ENCODE measurements at places on chromosomes 6 and 20. TPM values are rescaled to one million over a fixed set of nuclear protein-coding genes. Genes with fewer than 3 reads are reported as not detected.

IL17F gene
- not detected for total RNA-seq

MCM8 gene
- total RNA-seq, result 4.2 TPM

NNAT gene
- 16.5 TPM for total RNA-seq

TSHZ2 gene
- 4.6 TPM for total RNA-seq

TEAD3 gene
- total RNA-seq, result 23.6 TPM

SMLR1 gene
- total RNA-seq, result not detected

DNA sequence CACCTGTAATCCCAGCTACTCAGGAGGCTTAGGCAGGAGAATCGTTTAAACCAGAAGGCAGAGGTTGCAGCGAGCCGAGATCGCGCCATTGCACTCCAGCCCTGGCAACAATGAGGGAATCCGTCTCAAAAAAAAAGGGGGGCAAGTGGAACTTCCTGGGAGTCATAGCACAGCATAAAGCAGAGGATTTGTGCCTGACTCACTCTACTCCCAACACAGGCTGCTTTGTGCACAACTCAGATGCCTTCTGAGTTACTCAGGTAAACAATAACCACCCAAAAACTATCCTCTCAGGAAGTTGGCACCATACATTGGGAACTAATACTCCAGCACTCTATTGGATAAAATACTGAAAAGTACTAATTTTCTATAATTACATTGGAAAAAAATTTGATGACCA is 2.5 kb upstream of the TMEM244 start:
- no peak for DNase-seq

- no peak for DNase-seq
These were observed 147.7 kb downstream of the ZNF217 start for GRCh38 chr20:53445932-53446331.

DNA sequence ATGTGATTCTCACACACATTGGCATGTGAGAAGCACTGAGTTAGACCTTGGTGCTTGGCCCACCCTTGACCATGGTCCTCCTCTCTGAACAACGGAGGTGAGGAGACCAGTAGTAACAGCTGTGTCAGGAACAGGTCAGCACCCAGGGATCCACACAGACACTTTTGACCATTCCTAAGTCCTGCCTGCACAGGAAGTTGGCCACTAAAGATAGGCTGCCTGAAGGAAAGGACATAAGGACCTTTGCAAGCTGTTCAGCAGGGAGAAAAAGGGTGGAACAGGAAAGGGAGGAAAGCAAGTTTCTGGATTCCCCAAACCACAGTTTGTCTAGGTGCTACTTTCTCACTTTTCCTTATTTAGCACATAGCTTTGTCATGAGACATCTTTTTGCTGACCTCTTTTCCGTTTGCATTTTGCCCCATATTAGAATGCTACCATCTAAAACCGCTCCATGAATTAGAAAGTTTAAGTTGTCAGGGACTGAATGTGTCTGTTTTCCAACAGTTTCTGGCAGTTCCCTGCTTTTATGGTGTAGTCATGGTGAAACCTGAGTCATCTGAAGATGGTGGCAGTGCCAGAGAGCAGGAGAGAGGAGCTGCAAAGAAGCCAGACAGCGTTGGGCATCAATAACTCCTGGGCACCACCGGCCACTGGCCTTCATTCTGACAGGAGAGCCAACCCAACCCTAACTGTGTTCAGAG is 1.1 kb upstream of the CD109 start:
- DNase-seq, result no peak

DNA sequence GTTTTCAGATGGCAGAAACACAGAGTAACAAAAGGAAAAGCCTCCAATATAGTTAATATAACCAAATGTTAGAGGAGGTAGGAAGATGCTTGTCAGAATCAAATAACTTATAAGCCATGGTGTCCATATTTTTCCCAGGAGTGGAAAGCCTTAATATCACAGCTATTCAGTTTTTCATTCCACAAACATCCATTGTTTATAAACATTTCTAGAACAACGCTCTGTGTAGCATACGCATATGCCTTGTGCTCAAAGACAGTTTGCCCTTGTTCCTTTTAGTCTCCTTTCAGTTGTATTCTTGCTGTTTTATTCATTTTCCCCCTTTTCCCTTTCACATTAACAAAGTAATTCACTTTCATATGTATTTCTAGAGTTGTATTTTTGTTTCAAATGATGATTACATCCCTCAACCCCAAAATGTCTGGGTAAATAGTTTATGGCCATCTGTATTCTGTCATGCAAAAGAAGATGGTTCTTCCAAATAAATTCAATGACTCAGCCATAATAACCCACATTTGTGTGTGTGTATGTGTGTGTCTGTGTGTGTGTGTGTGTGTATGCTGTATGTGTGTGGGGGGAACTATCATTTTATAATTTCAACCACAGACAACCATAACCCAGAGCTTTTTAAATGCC is 455.7 kb upstream of the SOX4 start:
- no peak for DNase-seq

- DNase-seq, result no peak
These were observed 24.7 kb downstream of the FBXO9 start for GRCh38 chr6:53089948-53090347.

DNA sequence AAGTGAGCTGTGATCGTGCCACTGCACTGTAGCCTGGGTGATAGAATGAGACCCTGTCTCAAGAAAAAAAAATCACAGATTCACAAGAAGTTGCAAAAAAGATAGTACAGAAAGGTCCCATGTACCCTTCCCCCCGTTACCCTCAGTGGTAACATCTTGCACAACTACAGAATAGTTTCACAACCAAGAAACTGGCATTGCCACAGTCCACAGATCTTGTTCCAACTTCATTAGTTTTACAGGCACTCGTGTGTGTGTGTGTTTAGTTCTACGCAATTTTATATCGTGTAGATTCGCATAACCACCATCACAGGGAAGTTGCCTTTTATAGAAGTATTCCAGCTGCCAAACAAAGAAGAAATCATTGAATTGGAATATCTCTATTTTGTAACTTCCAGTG is 19.1 kb downstream of the SPATA2 start:
- no peak for DNase-seq

- DNase-seq, result no peak
These were observed 121.6 kb downstream of the ARMC2 start for GRCh38 chr6:108969776-108970175.

DNA sequence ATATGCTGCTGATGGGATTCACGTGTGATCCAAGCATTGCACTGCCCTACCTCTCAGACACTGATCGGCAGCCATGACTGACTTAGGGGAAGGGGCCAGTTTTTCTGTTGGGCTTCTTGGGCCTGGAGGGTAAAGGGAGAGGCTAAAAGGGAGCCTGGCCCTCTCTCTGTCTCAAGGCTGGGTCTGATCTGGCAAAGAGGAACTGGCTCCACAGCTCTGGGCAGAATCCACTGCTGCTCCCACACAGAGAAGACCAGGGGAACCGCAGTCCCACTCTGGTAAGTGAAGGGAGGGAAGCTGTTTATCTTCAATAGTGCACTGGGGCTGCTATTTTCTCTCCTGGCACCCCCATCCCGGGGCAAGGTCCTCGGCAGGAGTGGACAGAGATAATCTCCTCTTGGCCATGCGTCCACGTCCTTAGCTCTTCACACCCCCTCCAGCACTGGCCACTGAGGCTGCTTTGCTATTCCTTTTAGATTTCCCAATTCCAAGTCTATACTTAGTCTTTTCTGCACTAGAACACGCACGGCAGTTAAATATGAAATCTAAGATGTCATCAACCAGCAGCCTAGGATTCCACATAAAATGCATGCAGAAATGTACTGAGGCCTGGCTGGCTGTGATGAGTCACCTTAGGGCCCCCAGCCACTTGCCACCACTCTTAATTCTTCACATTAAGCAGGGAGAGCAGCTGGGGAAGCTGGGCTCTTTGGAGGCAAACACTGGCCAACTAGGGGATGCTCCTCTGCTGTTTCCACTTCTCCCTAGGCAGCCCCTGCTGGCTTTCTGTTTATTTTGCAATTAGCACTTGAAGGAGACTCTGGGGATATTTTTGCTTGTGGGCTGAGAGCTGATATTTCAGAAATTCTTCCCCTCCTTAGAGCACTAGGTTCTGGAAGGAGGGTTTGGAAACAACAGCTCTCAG is 87.8 kb upstream of the ARMC2 start:
- no peak for DNase-seq

- DNase-seq, result no peak
These were observed 53.9 kb downstream of the CEBPB start for GRCh38 chr20:50244352-50245149.

DNA sequence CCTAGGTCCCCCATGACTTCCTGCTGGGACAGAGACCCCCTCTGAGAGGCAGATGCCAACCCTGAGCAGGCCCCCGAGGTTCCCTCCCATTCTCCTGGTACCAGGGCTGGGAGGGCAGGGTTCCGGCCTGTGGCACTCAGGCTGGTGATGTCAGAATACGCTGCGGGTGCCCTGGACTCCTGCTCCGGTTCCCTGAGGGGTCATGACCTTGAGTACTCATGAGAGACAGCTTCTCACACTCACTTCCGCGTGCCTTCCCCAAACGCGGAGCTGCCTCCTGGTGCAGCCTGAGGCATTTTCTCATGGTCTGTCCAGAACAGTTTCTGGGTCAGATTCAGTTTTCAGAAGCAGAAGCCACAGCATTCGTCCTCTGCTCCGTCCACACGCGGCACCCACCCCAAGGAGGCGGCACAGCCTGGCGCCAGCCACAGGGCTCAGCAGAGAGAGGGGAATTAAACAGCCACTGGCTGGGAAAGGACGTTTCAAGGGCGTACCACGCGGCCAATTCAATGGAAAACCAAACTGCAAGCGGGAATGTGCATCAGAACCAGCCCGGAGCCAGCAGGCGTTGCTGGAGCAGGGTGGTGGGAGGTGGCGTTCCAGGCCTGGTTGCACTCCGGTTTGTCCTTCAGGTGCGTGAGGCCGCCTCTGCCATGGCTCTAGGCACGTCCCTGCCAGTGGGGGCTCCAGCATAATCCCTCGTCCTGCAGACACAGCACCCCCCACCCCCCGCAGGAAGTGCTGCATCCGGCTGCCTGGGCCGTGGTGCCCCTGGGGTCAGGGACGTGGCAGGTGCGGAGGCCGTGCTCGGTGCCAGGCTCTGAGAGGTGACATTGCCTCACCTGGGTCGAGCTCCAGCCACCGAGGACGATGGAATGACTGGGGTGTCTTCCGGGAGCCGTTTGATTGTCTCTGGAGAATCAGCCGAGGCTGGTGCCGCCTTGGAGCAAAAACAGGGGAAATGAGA is 58.3 kb upstream of the BHLHE23 start:
- DNase-seq, result no peak

DNA sequence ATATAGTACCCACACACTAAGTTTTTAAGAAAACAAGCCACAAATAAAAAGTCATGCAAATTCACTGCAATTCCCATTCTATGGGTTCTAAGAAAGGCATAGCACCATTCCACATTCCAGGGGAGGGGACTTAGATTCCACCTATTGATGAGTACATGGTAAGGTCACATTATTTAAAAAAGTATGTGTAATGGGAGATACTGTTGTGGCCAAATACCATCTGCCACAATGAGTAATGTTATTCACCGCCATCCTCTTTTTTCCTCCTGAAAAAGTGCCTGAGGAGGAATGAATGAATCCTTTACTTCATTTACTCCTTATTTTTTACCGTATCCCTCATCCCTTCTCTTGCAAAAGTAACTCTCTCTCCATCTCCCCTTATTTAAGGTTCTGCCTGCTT is 27.0 kb upstream of the ADGRF1 start:
- DNase-seq, result no peak

- DNase-seq, result no peak
These were observed 4.6 kb upstream of the SOX18 start for GRCh38 chr20:64053841-64054661.

DNA sequence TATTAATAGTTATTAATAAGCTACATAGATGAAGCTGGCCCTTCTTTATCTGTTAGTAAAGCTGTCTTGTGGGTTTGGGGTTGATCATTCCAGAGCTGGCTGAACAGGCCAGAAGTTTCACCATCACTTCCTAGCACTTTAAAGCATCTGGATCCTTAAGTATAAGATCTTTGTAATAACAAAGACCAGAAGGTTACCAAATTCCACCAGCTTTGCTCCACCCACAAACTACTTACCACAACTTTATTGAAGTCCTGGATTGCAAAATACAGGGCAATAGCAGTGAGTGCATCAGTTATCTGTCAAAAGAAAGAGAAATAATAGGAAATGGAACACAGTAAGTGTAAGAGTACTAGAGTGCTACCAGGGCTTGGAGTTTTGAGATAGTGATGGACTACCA is 33.0 kb downstream of the PIGU start:
- DNase-seq, result no peak

DNA sequence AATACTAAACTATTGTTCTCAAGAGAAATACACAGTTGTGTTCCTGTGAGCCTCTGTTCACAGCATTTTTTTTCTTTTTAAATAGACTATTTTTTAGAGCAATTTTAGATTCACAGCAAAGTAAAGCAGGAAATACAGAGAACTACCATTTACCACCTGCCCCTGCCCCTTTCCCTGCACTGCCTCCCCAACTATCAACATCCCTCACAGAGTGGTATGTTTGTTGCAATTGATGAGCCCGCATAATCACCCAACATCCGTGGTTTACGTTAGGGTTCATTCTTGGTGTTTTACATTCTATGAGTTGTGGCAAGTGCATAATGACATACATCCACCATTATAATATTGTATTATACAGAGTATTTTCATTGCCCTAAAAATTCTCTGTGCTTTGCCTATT is 71.6 kb upstream of the TNFAIP3 start:
- no peak for DNase-seq

Measured in transverse colon (tissue), 4 donors.